ENCODE measurements at places on chromosomes 16 and 17.

DNA sequence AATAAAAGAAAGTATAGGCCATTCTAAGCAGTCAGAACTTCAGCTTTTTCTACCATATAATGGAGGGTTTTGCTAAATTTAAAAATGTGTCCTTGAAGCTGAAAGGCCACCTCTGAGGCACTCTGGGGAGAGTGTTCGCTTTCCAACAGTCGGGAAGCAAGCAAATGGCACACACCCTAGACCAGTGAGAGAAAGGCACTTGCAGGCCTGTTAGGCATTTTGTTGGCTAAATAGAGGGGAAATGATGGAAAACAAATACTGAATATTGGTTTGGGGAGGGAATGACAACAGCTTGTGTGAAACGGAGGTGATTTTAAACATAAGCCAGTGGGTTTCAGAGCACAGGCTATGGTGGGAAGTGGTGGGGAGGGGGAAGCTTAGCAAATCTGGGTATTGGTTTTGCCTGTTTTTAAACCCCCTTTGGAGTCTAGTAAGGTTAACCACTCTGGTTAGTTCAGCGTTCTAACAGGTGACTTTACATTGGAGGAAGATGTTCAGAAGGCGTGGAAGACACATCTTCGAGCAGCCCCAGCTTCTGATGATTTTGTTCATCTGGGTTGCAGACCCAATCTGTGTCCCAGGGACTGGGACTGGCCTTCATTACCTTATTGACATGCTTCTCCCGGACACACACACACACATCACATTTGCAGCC, 90.5 kb downstream of the PRKCA start:
- DNase-seq = no peak

- no peak for DNase-seq
Measured at GRCh38 chr16:89610108-89610453, 3.4 kb upstream of the DPEP1 start.

DNA sequence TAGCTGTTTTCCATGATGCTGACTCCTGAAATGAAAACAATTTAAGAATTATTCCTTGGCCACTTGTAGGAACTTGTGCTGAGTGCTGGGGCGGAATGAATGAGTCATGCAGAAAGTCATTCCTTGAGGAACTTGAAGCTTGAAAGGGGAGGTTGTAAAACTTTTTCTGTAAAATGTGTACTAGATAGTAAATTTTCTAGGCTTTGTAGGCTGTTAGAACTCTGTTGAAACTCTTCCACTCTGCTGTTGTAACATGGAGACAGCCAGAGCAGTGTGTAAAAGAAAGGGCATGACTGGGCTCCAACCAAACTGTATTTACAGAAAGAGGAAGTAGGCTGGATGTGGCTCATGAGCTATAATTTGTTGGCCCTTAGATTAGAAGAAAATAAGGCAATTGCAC, 46.1 kb downstream of the ABCA8 start:
- peak; percentile 96 for DNase-seq

- no peak for DNase-seq
Measured at GRCh38 chr17:13140750-13141149, 122.9 kb upstream of the ELAC2 start.

DNA sequence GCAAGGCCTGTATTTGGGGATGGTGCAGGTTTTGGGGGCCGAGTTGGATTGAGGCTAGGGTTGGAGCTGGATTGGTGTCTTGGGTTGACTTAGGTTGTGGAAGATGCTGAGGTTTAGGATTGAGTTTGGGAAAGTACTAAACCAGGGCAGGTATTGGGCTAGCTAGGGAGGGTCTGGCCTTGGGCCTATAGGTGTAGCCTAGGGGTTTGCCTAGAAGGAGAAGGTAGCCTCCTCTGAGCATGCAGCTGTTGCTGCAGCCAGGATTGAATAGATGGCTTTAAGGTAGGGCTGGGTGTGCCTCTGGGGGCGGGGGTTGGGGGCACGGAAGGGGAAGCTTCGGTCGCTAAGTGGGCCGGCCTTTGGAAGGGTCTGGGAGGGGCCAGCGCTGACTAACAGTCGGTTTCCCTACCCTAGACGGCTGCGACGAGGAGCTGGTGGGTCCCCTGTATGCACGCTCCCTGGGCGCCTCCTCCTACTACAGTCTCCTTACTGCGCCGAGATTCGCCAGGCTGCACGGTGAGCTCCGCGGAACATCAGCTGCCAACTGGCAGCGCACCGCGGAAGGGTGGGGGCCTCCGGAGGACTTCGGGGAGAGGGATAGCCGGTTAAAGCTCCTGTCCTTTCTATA, 1.2 kb downstream of the CNTNAP1 start:
- DNase-seq = no peak

DNA sequence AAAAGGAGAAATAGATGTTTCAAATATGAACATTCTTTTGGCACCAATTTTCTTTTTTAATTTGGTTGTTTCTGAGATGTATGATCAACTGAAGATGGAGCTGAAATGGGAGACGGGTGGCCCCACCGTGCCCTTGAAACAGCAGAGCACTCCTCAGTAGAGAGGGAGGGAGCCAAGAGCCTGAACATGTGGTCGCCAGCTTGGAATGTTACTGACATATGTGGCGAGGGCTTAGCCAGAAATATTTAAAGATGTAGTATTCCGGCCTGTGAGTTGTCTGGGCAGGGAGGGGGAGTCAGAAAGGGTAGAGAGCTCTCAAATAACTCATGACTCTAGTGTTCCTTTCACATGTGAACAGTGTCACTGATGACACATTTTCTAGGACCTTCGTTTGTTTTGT, 13.3 kb upstream of the MRC2 start:
- peak; percentile 65 for DNase-seq

DNA sequence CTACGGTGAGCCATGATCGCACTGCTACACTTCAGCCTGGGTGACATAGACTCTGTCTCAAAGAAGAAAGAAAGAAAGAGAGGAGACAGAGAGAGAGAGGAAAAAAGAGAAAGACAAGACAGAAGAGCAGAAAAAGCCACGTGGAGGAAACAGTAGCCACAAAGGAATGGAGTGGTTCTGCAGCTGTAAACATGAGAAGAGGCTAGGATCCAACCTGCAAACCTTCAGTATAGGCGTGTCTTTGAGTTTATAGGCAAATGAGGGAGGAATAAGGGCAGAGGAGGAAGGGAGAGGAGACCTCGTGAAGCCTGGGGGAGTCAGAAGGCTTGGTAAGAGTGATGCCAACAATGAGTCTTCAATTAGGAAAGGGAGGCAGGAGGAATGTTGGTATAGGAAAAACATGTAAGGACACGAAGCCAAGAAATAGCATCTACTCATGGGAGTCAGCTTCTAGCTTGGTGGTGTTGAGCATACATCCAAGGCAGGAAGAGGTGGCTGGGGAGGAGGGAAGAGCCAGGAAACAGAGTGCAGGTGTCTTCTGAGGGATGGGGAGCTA, 3.9 kb downstream of the MED9 start:
- DNase-seq = no peak

GRCh38 chr16:1137604-1138003, 15.3 kb upstream of the CACNA1H start:
- DNase-seq = peak; percentile 15

DNA sequence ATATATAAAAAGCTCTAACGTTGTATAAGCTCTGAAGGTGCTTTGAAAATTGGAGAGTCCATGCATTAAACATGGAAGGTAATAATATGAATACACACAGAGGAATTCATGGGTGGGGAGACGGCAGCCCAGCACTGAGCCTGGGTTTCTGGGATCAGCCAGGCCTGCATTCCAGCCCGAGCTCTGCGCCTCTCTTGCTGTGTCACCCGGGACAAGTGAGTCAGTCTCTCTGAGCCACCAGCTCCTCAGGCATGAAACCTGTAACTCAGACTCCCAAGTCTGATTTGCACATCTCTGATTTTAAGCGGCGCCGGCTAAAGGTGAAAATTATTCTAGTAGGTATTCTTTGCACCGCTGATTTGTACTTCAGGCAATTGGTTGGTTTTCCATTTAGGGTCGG, 238.8 kb downstream of the MRTFB start:
- peak; percentile 45 for DNase-seq

DNA sequence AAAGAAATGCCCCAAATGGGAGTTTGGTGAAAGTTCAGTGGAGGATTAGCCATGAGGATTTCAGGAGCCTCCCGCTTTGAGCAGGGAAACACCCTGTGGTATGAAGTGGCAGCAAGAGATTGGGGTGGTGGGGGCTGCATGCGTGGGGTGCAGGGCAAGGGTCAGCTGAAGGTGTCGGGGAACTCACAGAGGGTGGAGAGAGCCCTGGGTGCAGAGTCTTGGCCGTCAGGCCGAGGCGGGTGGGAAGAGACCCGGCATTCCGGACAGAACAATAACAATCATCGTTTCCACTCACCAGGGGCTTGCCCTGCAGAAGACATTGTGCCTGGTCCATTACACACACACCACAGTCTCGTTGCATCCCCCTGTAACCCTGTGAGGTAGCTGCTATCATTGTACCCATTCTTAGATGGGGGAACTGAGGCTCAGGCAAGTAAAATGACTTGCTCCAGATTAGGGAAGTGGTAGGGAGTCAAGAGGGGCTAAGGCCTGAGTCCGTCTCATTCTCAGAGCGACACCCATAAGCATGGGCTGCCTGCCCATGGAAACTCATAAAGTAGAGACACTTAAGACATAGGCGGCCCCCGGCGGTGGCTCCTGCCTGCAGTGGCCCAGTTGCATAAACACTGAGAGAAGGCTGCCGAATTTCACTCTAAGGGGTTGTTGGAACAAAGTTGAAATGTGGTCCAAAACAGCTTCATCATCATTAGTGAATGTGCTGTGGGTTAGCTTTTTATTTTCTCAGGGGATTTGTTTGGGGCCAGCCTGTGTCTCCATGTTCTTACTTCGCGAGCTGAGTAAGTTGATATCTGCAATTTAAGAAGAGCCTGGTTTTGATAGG, 93.3 kb downstream of the CMIP start:
- no peak for DNase-seq

GRCh38 chr16:89159066-89159849, 12.3 kb upstream of the CDH15 start:
- DNase-seq = no peak

DNA sequence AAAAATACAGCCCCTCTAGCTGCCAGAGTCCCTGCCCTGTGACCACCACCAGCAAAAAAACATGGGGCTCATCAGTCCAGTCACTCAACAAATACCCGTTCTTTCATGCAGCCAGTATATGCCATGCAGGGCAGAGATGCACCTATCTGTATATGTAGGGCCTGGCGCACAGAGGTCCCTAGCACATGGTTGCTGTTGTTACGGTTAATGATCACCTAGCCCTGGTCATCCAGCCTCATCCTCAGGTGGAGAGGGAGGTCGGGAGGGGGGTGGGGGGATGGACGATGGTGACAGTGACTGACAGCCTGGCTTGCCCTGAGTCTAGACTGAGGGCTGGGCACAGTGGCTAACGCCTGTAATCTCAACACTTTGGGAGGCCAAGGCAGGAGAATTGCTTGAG, 1.5 kb downstream of the SDR42E2 start:
- DNase-seq = no peak

DNA sequence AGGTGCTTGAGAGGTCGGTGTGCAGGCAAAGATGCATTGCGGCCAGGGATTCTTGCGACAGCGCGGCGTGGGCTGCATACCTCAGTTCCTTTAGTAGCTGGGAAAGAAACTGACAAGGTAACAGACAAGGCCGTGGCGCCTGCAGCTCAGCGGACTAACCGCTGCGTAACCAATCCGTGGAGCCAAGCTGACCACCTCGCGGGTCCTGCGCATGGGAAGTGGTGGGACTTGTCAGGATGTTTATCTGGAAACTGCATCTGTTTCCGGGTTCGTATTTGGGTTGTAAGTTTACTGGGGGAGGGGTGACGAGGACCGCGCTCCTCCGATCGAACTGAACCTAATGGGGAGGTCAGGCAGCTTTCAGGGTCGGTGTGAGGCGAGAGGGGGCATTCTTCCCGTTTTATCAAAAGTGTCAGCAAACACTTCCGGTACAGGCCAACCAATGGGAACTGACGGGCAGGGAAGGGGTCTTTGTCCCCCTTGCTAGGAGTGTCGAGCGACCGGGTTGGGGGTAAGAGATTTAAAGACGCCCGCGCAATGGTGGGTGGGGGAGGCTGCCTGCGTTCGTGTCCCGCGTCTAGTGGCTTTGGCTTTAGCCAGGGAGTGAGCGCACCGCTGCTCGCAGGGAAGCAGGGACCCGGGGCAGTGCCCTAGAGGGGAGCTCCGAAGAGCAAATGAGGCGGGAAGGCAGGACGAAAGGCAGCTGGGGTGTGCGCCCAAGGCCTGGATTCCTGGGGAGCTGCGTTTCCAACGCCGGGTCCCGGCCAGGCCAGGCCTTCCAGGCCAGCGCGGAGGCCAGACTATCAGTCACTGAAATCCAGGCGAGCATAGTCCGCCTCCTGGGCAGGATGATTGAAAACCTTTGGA, 7.0 kb downstream of the IRX6 start:
- no peak for DNase-seq

DNA sequence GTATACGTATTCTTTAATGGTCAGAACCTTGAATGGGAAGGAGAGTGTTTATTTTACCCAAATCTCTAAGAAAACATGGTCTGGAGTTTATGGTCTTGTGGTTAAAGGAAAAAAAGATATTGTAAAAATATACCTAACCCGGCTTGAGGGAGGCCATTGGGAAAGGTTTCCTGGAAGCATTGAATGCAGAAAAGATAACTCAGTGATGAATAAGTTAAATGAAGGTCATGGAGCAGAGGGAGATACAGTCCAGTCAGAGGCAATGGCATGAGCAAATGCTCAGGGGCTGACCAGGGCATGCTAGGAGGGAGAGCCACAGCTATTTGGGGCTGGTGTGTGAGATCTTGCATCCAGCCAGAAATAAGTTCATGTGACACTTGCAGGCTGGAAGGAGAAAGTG, 430.4 kb upstream of the CDH5 start:
- no peak for DNase-seq

DNA sequence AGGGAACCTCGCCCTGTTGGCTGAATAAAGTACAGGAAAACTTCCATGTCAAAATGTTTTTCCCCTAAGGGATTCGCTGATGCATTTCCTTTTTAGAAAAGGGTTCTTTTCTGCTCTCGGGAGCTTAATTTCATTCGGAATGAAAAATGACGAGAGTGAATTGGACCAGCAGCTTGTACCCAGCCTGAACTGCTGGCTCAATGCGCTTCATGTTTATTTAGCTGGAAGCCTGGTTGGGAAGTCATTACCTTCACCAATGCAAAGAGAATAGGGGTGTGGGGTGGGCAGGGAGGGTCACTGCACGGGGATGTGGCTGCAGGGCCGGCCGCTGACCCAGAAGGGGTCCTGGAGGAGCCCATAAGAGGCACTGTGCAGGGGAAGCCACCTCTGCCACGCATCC, 207.7 kb downstream of the ENGASE start:
- DNase-seq = no peak

GRCh38 chr16:55678161-55678821, 22.5 kb downstream of the SLC6A2 start:
- DNase-seq = no peak

Measured in GM04503 (cell line).